Endothelial cell of umbilical vein (primary cell): ENCODE measurements at places on chromosomes 12 and 14. TPM values are rescaled to one million over a fixed set of nuclear protein-coding genes. Genes with fewer than 3 reads are reported as not detected.

Gene NTN4
- 105 and 120 TPM in 2 replicates for total RNA-seq

Gene DCAF5
- 35.3 and 37.9 TPM in 2 replicates for total RNA-seq

Gene BLTP3B
- total RNA-seq, result 16.0 and 17.9 TPM in 2 replicates

Gene AACS
- total RNA-seq, result 40.3 and 44.7 TPM in 2 replicates

Gene STYK1
- 14.6 and 15.2 TPM in 2 replicates for total RNA-seq

Gene CLEC1B
- not detected in 2 replicates for total RNA-seq

Gene ZNF605
- total RNA-seq, result 11.0 and 11.3 TPM in 2 replicates

Gene SIX1
- total RNA-seq, result 0.40 and 0.55 TPM in 2 replicates

Gene OR10P1
- total RNA-seq, result not detected in 2 replicates

Gene WDHD1
- total RNA-seq, result 22.5 TPM in 2 replicates

Gene MANSC4
- 0.65 TPM in 1 of 2 replicates, not detected in the other for total RNA-seq

Gene CD69
- 0.49 and 1.2 TPM in 2 replicates for total RNA-seq

Gene HOXC4
- 0.58 TPM in 1 of 2 replicates, not detected in the other for total RNA-seq

Gene SPX
- not detected in 2 replicates for total RNA-seq

Gene SERPINA3
- not detected in 2 replicates for total RNA-seq

Gene SMIM41
- not detected in 2 replicates for total RNA-seq
